ENCODE measurements at places on chromosomes 5 and 9. TPM values are rescaled to one million over a fixed set of nuclear protein-coding genes. Genes with fewer than 3 reads are reported as not detected.

DNA sequence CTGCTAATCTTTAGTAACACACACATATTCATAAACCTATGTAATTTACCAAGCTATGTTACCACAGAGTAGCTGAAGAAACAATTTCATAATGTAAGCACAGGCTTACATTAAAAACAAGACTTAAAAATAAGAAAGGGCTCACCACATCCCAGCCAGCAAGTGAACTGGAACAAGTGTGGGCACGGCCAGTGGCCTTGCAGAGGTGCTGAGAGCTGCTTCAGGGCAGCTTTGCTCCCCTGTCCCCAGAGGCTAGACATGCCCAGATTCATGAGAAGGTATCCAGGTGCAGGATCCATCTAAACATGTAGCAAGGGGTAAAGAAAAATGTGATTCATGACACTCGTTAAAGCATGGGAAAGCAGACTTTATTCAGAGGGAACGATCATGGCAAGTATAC lies 62.0 kb upstream of the CKS2 start:
- H3K36me3 ChIP-seq, result no peaks in the 10 kb centered on the region
- no peaks in the 10 kb centered on the region for H3K4me1 ChIP-seq
- no peak overlapping the region for H3K4me3 ChIP-seq
- H3K27ac ChIP-seq, result no peak overlapping the region
- DNase-seq, result no peak

GRCh38 chr5:152376886-152377285 lies 28.2 kb downstream of the NMUR2 start:
- no peak for DNase-seq
- H3K4me1 ChIP-seq, result no peaks in the 10 kb centered on the region
- no peaks in the 10 kb centered on the region for H3K27me3 ChIP-seq
- no peak overlapping the region for H3K4me3 ChIP-seq
- no peak overlapping the region for H3K27ac ChIP-seq
- no peaks in the 10 kb centered on the region for H3K36me3 ChIP-seq

- no peak overlapping the region for H3K4me3 ChIP-seq
- no peak for DNase-seq
- no peaks in the 10 kb centered on the region for H3K36me3 ChIP-seq
- H3K27me3 ChIP-seq, result no peaks in the 10 kb centered on the region
- H3K27ac ChIP-seq, result no peak overlapping the region
- H3K4me1 ChIP-seq, result no peaks in the 10 kb centered on the region
These were observed 48.5 kb upstream of the BNC2 start for GRCh38 chr9:16918920-16919319.

- H3K4me3 ChIP-seq, result no peak overlapping the region
- DNase-seq, result peak; percentile 74
- no peaks in the 10 kb centered on the region for H3K4me1 ChIP-seq
- peaks cover 14% of the 10 kb centered on the region for H3K27me3 ChIP-seq
These were observed 98.9 kb downstream of the CFAP95 start for GRCh38 chr9:69919461-69920061.

DNA sequence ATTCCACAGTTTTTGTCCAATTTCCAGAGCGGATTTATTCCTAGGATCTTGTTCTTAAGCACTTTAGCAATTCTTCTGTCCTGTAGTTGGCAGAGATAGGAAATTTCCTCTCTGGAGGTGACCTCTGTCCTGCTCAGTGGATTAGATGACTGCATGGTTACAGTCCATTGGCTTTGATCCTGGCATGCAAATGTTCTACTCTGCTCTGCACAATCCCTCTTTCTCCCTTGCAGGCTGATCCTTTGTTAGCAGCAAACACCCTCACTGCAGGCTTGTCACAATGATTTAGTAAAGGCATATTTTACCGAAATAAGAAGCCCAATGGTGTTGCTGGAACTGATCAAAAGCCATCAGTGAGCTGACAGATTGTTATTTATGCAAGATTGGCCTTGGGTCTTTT lies 243.8 kb downstream of the COX7C start:
- H3K4me1 ChIP-seq, result no peaks in the 10 kb centered on the region
- H3K36me3 ChIP-seq, result no peaks in the 10 kb centered on the region
- no peak for DNase-seq
- no peak overlapping the region for H3K27ac ChIP-seq
- H3K27me3 ChIP-seq, result no peaks in the 10 kb centered on the region

- DNase-seq, result no peak
- peaks cover 6% of the 10 kb centered on the region for H3K4me1 ChIP-seq
- H3K4me3 ChIP-seq, result no peak overlapping the region
- H3K27me3 ChIP-seq, result no peaks in the 10 kb centered on the region
- no peaks in the 10 kb centered on the region for H3K36me3 ChIP-seq
- no peak overlapping the region for H3K27ac ChIP-seq
These were observed 106.2 kb downstream of the CMYA5 start for GRCh38 chr5:79795764-79796398.

DNA sequence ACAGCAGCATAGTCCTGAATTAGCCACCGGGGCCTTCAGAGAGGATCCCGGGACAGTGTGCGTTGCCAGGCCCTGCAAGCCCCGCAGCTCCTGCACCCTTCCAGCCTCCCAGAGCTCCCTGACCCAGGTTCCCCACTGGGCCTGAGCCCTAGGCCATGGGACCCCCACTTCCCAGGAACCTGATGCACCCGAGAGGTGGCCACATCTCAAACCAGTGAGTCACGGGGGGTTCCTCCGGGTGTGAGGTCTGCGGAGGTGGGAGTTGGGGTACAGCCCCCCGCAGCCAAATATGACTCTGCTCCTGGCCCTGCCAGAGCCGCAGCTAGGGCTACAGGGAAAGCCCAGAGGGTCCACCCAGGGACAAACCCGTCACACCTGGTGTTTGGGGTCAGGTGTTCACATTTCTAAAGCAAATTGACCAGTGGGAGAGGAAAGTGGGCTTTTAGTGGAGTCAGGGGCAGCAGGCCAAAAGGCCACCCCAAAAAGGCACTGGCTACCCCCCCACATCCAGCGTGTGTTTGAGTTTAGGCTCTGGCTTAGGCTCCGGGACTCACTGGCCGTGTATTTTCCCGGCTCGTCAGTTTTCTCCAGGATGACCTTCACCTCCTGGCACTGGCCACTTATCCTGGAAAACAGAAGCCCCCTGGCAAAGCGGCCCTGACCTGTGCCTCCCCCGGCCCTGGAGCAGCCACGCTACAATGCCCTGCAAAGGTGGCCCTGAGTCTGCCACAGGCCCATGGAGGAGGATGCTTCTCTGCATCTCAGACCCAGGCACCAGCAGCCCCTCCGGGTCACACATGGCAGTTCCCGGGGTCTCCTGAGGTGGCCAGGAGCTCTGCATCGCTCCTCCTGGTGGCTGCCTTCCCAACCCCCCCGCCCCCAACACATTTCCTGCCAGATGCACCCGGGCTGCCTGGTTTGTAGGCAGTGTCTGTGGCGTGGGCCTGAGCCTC lies 17.4 kb upstream of the OBP2B start:
- H3K27ac ChIP-seq, result no peak overlapping the region
- H3K4me3 ChIP-seq, result no peak overlapping the region
- DNase-seq, result no peak
- H3K36me3 ChIP-seq, result no peaks in the 10 kb centered on the region
- no peaks in the 10 kb centered on the region for H3K4me1 ChIP-seq
- H3K27me3 ChIP-seq, result peaks cover 48% of the 10 kb centered on the region

DNA sequence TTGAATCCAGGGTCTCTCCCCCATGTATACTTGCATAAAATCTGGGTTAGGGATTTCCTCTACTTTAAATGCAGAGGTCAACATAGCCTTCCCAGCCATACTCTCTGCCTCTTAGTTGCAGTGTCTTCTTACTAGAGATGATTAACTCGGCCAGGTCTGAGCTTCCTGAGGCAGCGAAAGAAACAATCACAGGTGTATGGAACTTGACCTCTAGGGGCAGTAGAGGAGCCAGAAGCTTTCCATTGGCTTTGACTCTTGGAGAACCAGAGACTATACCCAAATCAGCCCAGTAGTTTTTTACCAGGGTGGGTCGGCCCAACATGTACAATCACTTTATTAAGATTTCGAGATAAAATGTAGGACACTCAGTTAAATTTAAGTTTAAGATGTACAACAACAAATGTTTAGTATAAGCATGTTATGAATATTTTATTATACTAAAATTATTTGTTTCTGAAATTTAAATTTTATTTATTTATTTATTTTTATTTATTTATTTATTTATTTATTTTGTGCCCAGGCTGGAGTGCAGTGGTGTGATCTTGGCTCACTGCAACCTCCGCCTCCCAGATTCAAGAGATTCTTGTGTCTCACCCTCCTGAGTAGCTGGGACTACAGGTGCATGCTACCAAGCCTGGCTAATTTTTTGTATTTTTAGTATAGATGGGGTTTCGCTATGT lies 48.0 kb upstream of the DMRT3 start:
- H3K27ac ChIP-seq, result no peak overlapping the region
- no peak overlapping the region for H3K4me3 ChIP-seq
- H3K27me3 ChIP-seq, result no peaks in the 10 kb centered on the region
- no peaks in the 10 kb centered on the region for H3K36me3 ChIP-seq

DNA sequence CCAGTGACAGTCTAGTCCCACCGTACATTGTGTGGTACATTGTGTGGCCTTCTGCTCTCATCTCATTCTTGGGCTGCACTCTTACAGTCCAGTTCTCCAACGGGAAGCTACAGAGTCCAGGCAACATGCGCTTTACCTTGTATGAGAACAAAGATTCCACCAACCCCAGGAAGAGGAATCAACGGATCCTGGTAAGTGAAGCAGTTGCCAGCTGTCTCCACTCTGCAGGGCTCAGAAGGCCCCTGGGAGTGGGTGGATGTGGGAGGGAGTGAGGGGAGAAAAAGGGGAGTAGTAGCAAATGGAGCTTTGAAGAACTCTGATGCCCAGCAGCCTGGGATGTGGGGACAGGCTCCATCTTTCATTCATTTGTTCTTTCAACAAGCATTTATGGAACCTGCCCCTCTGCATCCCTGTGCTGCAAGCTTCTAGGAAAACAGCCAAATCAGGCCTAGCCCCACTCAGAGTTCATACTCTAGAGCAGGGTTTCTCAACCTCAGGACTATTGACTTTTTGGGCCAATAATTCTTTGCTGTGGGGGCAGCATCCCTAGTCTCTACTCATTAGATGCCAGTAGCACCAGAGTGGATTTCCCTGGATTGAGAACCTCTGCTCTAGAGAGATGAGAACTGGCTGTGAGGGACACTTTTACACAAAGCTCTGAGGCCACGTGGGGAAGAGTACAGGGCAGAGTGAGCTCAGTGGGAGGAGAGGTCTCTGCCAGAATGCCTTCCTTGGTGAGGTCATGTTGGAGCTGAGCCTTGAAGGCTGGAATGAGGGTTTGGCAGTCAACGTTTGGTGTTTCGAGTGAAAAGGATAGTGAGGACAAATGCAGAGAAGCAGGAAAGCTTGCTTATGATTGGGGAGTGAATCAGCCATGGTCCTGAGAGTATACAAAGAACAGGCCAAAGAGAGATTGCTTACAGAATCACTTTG lies 1.1 kb downstream of the POLR1E start:
- H3K4me3 ChIP-seq, result peak overlapping the region; percentile 65
- no peaks in the 10 kb centered on the region for H3K27me3 ChIP-seq
- DNase-seq, result no peak
- peak overlapping the region; percentile 86 for H3K27ac ChIP-seq
- H3K36me3 ChIP-seq, result peaks cover 7% of the 10 kb centered on the region

- no peaks in the 10 kb centered on the region for H3K4me1 ChIP-seq
- H3K27ac ChIP-seq, result peak overlapping the region; percentile 17
- no peak overlapping the region for H3K4me3 ChIP-seq
- no peaks in the 10 kb centered on the region for H3K36me3 ChIP-seq
- no peaks in the 10 kb centered on the region for H3K27me3 ChIP-seq
- peak; percentile 64 for DNase-seq
These were observed 4.4 kb upstream of the TMEM268 start for GRCh38 chr9:114606597-114607207.

GRCh38 chr9:81476813-81477490 lies 212.4 kb downstream of the TLE1 start:
- no peak for DNase-seq
- no peak overlapping the region for H3K27ac ChIP-seq
- H3K4me3 ChIP-seq, result no peak overlapping the region
- no peaks in the 10 kb centered on the region for H3K4me1 ChIP-seq
- H3K27me3 ChIP-seq, result no peaks in the 10 kb centered on the region
- H3K36me3 ChIP-seq, result no peaks in the 10 kb centered on the region

- H3K27me3 ChIP-seq, result no peaks in the 10 kb centered on the region
- no peak overlapping the region for H3K27ac ChIP-seq
- H3K4me3 ChIP-seq, result no peak overlapping the region
These were observed 235.1 kb upstream of the ADAMTSL1 start for GRCh38 chr9:18238752-18239447.

DNA sequence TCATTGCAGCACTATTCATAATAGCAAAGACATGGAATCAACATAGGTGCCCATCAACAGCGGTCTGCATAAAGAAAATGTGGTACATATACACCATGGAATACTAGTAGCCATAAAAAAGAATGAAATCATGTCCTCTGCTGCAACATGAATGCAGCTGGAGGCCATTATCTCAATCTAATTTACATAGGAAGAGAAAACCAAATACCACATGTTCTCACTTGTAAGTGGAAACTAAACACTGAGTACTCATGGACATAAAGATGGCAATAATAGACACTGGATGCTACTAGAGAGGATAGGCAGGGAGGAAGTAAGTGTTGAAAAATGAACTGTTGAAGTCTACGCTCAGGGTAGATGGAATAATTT lies 203.9 kb upstream of the CDH9 start:
- no peak for DNase-seq
- H3K27me3 ChIP-seq, result no peaks in the 10 kb centered on the region
- H3K36me3 ChIP-seq, result no peaks in the 10 kb centered on the region
- H3K4me3 ChIP-seq, result no peak overlapping the region
- H3K27ac ChIP-seq, result no peak overlapping the region
- no peaks in the 10 kb centered on the region for H3K4me1 ChIP-seq

DNA sequence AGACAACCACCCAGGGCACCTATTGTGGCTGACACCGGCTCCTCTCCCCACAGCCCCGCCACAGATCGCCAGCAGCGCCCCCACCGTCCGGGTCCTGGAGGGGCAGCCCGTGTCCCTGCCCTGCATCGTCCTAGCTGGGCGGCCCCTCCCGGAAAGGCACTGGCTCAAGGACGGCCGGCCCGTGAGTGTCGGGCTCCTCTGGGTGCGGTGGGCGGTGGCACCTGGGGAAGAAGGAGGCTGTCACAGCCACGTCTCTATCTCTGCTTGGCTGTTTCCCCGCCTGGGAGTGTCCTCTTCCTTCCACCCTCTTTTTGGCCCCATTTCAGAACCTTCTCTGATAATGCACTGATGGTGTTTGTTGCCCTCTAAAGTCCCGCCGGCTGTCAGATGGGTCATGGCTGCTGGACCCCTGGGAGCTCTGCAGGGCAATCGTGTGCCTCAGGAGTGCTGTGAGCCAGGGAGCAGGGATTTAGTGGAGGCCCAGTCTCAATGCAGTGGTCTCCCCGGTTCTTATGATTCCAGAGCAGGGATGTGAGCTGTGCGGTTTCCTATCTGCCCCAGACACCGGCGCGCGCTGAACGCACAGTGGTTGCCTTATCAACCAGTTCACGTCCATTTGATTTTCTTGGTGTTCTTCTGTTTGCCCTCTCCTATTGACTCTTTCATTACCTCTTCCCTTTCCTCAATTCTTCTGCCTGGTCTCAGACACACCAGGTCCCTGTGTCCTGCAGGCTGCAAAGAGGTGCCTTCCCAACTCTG lies 55.3 kb downstream of the HMCN2 start:
- H3K36me3 ChIP-seq, result no peaks in the 10 kb centered on the region
- peaks cover 54% of the 10 kb centered on the region for H3K27me3 ChIP-seq
- no peaks in the 10 kb centered on the region for H3K4me1 ChIP-seq
- no peak overlapping the region for H3K27ac ChIP-seq
- DNase-seq, result no peak
- H3K4me3 ChIP-seq, result no peak overlapping the region

GRCh38 chr5:125837866-125838265 lies 585.3 kb upstream of the GRAMD2B start:
- no peaks in the 10 kb centered on the region for H3K27me3 ChIP-seq
- peaks cover 5% of the 10 kb centered on the region for H3K4me1 ChIP-seq
- no peaks in the 10 kb centered on the region for H3K36me3 ChIP-seq

The DDX4 gene
- polyA plus RNA-seq, result not detected

The C9orf50 gene
- not detected for polyA plus RNA-seq

The SLC46A2 gene
- polyA plus RNA-seq, result not detected

The RASEF gene
- polyA plus RNA-seq, result 3.9 TPM

The PCSK1 gene
- not detected for polyA plus RNA-seq

The CLINT1 gene
- 53.0 TPM for polyA plus RNA-seq

The SHOC1 gene
- polyA plus RNA-seq, result 0.19 TPM

The HRH2 gene
- polyA plus RNA-seq, result 11.3 TPM
